ENCODE measurements at places on chromosomes 13 and 19.
A peak's percentile ranks its signal among the peaks of the same experiment; 100 is the strongest.

GRCh38 chr13:76965759-76966421, 17.6 kb downstream of the ACOD1 start:
- DNase-seq = no peak

GRCh38 chr13:31349156-31349555, 149.4 kb downstream of the B3GLCT start:
- DNase-seq = no peak

DNA sequence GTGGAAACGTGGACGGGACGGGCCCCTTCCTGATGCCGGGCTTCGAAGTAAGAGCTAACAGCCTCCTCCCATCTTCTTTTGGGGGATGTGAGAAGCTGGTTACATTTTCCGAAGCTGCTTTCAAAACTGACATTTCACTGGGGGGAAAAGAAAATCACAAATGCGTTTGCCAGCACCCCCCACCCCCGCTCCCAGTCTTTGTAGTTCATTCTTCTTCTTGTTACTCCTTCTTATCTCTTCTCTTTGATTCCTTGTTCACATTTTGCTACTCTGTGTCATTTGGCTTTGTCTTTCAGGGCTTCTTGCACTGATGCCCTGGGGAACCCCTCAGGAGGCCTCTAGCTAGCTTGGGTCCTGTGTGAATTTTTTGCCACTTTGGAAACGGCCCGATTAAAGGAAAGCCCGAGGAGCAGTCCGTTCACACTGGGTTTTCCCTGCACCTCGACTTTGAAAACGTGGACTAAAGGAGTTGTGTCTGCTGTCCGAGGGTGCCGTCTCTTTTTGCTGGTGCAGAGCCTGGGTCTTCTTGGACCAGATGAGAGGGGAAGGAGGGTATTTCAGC, 1.3 kb downstream of the CARM1 start:
- no peak for DNase-seq

GRCh38 chr19:14871619-14872230, 14.2 kb downstream of the OR7A17 start:
- DNase-seq = no peak

- DNase-seq = peak; percentile 42
Observed at GRCh38 chr19:10544753-10545251, 1.1 kb downstream of the ATG4D start.

DNA sequence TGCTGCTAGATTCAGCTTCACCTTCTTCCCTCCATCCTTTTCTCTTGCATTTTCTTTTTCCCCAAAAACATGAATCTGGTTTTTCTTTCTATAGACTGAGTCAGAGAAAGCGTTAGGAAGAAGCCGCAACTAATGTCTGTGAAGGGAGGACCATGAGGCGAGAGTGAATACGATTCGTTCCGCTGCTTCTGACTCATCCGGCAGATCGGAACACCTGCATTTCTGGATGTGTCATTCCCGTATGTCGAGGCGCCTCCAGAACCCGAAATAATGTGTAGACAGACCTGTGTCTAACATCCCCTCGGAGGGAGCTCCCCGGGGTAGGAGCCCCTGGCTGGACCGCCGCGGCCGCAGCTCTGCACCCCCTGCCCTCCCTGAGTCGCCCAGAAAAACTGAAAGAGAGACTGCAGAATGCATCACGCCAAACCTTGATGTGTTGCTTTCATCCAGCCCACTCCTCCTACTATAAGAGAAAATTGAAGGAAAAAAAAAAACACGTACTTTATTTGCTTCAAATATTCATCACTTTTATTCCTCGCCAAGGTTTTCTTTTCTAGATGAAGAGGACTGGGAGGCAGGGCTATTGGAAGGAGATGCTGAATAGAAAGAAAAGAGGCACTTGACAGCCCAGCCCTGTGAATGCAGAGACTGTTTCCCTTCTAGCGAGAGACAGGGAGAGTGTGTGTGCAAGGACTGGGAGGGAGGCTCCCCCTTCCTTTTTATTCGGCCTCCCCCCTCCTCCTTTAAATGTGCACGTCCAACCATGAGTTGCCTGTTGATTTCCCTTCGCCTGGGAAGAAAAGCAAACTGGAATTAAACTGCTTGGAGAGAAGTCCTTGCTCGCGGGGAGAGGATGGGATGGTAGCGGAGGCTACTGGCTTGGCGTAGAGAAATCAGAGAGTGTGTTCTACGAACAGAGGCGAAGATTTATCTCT, 616 bp upstream of the PCDH17 start:
- DNase-seq = peak; percentile 47

DNA sequence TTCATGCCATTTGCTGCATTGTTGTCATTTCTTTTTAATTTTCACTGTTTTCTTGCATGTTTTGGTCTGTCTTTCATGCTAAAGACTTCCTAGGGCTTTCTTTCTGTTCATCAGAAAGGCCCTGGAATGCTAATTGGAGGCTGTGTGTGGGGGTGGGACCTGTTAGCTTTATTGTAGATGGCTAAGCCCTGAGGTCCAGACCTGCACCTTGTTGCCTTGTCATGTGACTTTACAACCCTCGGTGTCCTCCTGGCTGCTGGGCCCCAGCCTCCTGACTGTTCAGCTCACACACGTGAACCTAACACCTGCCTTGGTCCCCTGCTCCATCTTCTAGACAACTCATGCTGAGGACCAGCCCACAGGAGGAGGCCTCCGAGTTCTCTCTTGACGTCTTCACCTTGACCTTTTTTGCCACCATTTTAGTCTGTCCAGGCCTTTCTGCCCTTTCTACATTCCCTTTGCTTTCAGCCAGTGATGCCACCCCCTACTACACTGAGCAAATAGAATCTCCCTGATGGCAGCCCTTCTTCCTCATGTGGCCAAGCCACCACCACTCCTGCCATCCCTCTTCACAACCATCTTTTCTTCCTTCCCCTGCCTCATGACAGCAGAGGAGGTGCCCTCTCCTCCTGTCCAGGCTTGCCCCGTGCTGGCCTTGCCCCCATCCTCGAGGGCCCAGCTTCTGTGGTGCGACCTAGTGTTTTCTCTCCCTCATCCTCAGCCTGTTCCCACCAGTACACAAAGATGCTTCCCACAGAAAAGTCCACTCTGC, 41.4 kb upstream of the GPI start:
- peak; percentile 15 for DNase-seq

- DNase-seq = no peak
Observed at GRCh38 chr19:5463959-5464358, 8.7 kb downstream of the ZNRF4 start.

GRCh38 chr19:10001899-10002298, 8.4 kb downstream of the COL5A3 start:
- DNase-seq = peak; percentile 30

DNA sequence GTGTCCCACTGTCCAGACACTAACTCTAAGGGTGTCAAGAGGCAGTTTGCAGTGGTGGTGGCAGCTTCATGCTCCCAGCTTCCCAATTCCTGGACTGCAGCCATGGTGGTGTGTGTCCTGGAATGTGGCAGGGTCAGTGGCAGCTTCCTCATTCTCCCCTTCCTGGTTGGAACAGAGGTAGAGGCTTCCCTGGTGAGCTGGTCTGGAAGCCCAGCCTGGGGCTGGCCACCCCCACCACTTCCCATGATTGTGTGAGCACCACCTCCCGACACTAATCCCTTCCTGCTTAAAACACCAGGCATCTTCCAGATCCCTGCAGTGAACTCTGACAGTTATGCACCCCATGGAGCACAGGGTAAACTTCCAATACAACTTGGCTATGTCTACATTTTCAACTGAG, 134.9 kb downstream of the RAP2A start:
- no peak for DNase-seq

- no peak for DNase-seq
Observed at GRCh38 chr13:106555631-106556328, 12.2 kb downstream of the ARGLU1 start.

GRCh38 chr13:31322026-31322425, 122.3 kb downstream of the B3GLCT start:
- DNase-seq = no peak

DNA sequence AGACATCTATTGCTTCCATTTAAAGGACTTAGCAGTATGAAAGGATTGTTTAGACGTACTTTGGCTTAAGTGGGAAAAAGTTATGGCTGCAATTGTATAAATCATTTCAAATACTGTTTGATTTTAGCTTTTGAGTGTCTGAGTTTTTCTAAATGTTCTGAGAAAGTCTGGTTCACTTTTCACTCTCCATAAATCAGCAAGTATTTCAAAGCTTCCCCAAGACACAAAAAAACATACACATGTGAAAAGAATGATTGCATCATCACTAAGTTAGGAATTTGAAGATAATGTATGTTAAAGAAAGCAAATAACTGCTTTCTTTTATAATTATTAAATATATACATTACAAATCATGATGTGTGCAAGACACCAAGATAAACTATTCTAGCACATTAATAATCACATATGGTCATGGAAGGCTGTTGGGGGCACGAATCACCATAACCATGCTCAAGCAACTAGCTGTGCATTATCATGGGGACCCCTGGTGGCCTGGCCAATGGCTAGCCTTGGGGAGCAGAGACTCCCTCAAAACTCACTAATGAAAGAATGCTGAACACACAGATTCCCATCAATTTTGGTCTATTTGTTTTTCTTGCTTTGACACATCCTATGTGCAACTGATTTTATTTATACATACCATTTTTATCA, 111.1 kb downstream of the MIPEP start:
- no peak for DNase-seq

DNA sequence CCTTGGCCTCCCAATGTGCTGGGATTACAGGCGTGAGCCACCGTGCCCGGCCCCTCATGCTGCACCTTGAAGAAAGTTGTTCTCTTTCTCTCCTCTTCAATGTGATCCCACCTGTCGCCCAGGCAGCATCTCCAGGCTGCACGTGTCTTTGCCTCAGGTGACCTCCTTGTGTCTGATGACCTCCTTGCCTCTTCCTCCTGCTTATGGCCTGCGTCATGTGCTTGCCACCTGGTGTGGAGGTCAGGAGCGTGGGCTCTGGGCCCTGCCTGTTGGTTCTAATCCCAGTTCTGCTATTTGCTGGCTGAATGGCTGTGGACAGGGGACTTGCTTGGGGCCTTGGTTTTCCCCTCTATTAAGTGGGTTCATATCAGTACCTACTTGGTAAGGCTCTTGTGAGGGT, 6.3 kb downstream of the BICRA start:
- no peak for DNase-seq

DNA sequence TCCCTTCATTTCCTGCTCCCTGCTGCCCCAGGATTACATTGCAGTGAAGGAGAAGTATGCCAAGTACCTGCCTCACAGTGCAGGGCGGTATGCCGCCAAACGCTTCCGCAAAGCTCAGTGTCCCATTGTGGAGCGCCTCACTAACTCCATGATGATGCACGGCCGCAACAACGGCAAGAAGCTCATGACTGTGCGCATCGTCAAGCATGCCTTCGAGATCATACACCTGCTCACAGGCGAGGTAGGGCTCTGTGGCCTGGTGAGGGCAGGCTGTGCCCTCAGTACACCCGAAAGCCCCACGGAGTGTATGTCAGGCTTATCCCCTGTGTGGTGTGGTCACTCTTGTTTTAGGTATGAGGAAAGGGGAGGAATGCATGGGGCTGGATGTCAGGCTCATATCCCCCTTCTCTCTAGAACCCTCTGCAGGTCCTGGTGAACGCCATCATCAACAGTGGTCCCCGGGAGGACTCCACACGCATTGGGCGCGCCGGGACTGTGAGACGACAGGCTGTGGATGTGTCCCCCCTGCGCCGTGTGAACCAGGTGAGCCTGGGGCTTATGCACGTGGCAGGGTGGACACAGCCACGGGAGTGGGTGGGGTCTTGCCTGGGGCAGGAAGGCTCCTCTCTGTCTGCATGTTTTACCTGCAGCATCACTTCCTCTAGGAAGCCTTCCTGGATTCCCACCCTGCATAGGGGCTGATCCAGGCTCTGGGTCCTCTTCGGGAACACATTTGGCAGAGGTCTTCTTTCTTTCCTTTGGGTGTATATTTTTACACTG, 2.3 kb upstream of the RNF225 start:
- no peak for DNase-seq

- DNase-seq = peak; percentile 91
Observed at GRCh38 chr19:16771618-16772017, 52.0 kb downstream of the NWD1 start.

GRCh38 chr19:29603308-29603707, 2.8 kb upstream of the POP4 start:
- no peak for DNase-seq

DNA sequence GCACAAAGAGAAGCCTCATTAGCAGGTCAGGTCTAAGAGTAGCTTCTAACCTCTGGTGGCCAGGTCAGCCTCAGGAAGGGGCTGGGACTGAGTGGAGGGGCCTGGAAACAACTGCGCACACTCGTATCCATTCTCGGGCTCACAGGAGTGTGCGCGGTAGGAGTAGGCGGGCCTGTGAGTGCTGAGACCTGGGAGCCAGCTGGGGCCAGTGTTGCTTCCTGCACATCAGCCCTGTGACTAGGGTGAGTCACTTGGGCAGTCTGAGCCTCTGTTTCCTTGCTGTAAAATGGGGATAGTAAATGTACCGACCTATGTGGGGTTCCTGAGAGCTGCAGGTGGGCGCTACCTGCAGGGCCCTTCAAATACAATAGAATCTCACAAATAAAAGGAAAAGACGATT, 26.9 kb downstream of the SIN3B start:
- no peak for DNase-seq

DNA sequence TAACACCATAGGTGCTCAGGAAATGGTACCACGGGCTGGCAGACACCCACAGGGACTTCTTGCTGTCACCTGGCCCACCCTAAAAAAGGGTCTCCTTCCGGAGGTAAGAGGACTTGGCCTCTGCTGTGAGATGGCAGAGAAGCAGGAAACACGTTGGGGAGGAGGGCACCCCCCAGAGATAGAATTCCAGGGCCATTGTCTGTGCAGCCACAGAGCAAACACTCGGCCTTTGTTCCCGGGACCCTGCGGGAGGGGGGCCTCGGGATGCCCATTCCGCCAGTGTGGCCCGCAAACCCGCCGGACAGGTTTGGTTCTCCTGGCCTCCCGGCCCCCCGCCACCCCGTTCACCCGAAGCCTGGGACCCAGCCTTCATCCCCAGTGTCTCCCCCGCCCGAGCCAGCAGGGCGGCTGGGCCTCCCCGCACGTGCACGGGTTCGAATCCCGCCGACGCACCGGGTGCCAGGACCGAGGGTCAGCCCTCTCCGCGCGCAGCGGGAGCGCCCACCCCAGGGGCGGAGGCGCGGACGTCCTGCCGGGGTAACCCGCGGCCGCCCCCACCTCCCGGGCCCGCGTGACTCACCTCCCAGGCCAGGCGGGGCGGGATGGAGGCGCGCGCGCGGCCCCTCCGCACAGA, 714 bp downstream of the PLPP2 start:
- no peak for DNase-seq

GRCh38 chr13:35162420-35162819, 220.3 kb downstream of the NBEA start:
- no peak for DNase-seq

GRCh38 chr13:99403458-99403971, 96.3 kb upstream of the GPR183 start:
- DNase-seq = no peak

DNA sequence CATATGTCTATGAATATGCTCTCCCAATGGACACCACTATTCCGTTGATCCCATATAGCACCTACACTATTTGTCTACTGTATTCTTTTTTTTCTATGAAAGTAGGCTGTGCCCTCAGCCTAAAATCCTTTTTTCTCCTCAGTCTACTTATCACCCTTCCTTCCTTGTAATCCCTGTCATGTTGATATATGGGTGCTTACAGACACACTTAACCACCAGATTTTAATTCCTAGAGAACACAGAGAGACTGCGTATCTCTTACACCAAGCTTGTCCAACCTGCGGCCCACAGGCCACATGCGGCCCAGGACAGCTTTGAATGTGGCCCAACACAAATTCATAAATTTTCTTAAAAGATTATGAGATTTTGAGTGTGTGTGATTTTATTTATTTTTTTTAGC, 101.1 kb downstream of the ZAR1L start:
- DNase-seq = no peak

All from HAP-1 (cell line).